ENCODE measurements at places on chromosomes 7 and 10.
A peak's percentile ranks its signal among the peaks of the same experiment; 100 is the strongest.

- no peak for DNase-seq
Observed at GRCh38 chr10:63711361-63711760, 190.2 kb downstream of the REEP3 start.

DNA sequence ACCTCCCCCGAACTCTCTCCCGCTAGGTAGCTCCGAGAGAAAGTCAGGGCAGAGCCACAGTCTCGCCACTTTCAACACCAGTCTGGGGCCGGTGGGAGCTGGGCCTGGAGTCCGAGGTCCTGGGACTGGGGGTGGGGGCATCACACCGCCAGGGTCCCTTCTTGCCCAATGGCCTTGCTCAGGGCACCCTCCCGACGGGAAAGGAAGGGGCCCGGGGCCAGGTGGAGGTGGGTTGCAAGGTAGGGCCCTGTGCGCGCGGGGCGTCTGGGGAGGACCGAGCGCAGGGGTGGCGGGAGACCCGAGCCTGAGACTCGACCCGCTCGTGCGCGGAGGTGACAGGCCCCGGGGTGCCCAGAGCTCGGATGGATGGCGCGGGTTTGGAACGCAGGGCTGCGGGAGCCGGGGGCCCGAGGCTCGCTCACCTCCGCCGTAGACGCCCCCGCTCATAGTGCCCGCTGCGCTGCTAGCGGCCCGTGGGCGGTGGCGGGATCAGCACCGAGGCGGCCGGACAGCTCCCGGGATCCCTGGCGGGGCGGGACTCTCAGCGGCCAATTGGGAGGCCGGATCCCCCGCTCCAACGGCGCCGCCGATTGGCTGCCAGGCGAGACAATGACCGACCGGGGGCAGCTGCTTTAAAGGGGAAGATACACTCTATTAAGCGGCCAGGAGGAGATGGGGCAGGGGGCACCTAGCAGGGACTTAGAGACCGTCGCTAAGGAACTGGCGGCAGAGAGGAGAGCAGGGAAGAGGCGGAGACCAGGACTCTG, at the start of gene ACTL6B:
TSS of gene ACTL6B (minus strand) at position 541 of the 767 bp plus-strand sequence. CDS start at position 447, 94 bp downstream.
- peak; percentile 34 for DNase-seq

DNA sequence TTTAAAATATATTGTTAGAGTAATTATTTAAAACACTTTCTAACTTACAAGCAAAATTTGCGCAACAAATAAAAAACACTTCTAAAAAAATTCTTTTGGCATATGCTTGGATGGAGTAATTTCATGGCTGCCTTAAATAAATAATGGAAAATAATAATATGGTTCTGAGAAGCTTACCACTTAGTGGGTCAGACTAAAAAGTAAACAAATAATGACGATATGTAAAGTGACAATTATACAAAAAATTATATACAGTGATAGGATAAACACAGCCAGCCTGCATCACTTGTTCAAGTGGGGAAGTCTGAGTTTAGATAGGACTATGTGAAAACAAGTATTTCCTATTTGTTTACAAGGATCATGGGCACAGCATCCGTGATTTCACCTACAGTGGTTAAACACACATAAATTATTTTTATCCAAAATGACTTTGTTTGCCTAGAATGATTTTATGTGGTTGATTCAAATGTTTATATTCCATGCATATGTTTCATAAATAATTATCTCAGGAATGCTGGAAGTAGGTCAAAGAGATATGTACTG, 141.7 kb upstream of the SEMA3D start:
- DNase-seq, result no peak

DNA sequence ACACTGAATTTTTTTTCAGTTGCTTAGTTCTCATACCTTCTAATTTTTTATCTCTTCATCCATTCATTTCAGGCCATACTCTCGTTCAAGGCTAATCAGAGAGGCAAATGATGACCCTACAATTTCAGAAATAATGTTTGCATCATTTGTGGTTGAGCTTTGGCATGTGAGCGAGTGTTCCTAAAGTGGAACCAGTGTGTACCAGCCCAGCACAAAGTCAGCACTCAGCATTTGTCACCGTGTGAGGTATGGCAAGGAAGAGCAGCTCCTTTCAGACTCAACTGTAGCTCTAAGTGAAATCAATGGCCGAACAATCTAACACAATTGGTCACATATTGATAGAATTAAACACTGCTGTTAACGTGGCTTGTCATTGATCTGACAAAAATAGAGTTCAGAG, 154.6 kb downstream of the POU6F2 start:
- no peak for DNase-seq

DNA sequence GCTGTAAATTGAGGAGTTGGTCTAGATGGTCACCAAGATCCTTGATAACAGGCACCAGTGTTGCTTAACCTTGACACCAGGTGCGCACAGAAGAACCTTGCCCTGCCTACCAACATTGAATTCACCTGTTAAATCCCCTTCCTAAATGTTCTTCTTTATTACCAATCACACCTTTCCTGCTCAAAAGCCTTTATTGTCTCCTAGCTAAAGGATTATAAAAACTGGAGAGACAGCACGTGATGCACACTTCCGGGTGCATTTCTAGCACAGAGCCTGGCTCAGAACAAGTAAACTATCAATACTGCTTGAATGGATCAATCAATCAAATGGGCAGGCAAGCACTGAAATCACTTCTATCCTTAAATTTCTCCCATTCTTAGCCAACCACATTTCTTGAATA, 56.3 kb downstream of the SVIL start:
- DNase-seq, result no peak

DNA sequence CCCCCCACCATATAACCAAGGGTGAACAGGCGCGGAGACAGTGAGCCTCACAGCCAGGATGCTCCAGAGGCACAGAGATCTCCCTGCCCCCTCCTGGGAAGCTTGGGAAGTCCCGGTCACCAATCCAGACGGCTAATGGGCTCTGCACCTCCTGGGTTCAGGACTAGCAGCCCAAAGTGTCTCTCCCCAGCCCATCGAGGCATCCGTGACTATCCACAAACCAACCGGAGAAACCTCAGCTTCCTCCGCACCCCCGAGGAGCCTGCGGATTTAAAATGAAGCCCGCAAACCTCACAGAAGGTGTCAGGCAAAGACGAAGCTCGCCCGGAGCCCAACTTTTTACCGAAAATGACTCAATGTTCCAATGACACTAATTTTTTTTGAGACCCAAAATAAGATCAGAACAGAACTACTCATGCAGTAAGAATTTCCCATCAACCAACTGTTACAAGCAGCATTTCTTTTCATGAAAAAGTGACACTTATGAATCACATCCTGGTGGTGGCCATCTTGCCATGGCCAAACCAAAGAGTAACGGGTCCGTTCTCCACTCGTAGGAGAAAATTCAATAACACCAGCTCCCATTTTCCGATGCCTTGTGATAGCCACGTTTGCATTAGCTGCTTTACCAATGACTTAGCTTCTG, 6.0 kb downstream of the PDGFA start:
- no peak for DNase-seq

DNA sequence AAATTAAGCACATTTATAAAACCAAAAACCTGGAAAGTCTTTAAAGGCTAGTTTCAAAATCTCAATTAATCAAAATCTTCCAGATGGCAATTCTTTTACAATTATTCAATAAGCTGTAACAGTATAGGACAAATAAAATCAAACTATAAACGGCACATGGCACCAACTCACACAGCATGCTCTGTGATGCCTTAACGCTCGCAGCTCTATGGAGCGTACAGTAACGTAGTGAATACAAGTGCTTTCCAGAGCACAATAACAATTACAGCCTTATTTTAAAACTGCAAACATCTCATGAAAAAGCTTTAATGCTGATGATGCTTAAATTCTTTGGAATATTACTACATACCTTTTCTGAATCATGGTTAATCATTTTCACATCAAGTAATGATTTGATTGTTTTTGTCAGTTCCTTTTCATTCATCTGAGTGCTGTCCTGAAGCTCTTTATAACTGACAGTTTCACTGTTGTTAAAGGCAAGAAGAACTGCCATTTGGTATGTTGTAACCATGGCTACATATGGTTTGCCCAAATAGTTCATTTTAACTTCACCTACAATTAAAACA, 74.2 kb downstream of the CUL2 start:
- no peak for DNase-seq

GRCh38 chr7:66638309-66639099, 9.8 kb downstream of the KCTD7 start:
- no peak for DNase-seq

- no peak for DNase-seq
Observed at GRCh38 chr7:158365267-158365666, 222.4 kb downstream of the PTPRN2 start.

DNA sequence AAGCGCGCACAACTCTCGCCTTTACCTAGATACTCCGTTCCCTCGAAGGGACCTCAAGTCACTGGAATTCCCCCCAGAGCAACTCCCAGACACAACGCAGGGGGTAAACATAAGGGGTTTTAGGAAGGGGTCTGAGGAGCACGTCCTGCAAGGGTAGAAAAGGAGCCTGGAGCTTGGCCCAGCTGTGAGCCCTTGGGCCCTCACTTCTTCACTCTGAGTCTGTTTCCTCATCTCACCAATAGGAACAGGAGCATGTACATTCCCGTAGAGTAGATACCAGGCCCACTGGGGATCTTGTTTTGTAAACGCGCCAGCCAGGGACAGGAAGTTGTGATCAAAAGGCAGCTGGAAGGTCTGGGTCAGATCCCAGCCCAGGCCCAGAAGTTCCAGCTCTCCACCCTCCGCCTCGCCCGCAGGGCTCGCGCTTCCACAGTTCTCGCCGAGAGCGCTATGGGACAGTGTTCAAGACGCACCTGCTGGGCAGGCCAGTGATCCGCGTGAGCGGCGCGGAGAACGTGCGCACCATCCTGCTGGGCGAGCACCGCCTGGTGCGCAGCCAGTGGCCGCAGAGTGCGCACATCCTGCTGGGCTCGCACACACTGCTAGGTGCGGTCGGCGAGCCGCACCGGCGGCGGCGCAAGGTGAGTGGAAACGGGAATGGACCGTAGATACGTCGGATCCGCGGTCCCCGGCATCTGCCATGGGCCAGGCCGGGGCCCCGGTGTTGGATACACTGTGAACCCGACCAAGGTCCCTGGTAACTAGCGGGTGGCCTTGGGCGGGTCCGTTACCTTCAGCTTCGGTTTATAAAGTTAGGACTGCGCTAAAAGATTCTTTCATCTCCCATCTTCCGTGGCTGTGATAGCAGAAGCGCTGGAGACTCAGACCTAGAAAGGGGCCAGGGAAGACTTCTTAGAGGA, 1.3 kb downstream of the CYP26C1 start:
- no peak for DNase-seq

DNA sequence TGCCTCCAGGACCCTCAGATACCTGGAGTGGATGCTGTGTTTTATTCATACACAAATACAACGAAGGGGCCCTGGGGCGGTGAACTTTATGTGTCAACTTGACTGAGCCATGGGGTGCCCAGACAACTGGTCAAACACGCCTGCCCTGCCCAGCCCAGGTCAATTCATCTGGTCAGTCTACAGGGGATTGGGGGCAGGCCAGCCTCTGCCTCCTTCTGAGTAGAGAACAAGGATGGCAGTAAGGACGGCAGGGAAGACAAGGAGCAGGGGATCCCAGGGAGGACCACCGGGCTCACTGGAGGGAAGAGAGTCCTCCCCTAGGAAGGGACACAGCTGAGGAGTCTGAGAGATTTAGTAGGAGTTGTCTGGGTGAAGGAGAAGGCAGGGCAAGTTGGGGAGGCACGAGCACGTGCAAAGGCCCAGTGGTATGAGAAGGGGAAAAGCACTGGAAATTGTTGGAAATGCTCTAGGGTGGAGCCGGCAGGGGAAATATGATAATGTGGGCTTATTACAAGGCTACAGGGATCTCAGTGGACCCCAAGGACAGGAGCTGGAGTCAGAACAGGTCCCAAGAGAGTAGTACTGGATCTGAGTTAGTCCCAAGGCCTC, 63.4 kb downstream of the MYL10 start:
- no peak for DNase-seq

GRCh38 chr10:60417024-60417423, 27.3 kb upstream of the ANK3 start:
- no peak for DNase-seq

- DNase-seq, result no peak
Observed at GRCh38 chr7:98107313-98107721, 655 bp downstream of the LMTK2 start.

GRCh38 chr10:121171825-121172787, 320.9 kb downstream of the WDR11 start:
- DNase-seq, result no peak

DNA sequence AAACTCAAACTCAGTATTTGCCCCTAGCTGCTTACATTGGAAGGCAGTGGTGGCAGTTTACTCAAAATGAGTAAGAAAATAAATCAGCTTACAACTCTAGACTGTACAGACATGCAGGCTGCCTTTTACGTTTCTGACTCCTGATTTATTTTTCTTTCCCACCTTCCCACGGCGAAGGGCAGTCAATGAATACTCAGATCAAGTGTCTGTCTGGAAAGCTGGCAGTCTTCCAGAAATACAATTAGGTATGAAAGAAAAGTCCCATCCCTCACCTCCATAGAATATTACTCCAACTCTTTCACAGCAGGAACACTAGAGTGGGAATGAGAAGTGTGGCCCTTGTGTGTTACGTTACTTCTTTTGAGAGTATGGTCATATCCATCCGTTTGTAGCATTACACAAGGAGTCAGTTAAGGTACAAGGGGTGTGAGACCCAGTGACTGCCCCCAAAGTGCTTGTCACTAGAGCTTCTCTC, 1.3 kb upstream of the PAPSS2 start:
- DNase-seq, result no peak

DNA sequence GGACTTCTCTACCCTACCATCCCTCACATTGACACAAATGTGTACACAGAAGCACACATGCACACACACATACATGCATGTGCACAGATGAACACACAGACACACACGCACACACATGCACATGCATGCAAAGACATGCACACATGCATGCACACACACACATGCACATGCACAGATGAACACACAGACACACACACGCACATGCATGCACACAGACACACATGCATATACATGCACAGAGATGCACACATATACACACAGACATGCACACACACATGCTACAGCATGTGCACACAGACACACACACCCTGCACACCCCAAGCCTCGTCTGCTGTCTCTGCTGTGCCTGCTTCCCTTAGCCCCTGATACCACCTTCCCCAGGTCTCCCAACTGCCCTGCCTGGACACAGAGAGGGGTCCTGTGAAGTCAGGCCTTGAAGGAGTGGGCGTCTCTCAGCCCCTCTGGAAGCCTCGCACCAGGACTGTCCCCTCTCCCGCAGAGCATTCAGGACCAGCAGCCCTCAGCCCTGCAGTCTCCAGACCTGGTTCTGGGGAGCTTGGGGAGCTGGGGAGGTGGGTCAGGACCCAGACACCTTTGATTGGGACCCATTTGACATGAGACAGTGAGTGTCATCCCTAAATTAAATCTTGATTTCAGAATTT, 181.8 kb downstream of the DNAJB6 start:
- DNase-seq, result no peak
